Activated T-helper 1 cell treated with anti-CD3 and anti-CD28 coated beads, Interleukin-12 subunit alpha, Interleukin-12 subunit beta, Interleukin-2, Interleukin-4 antibody, amounts not matched to agents 30 ng/mL and 10 ng/mL and 1 ng/mL, durations not matched to agents 14 hours and 24 hours and 36 hours (primary cell): ENCODE measurements at places on chromosomes 7 and 10. TPM values are rescaled to one million over a fixed set of nuclear protein-coding genes. Genes with fewer than 3 reads are reported as not detected.

Gene CNTNAP2
- total RNA-seq: not detected in 2 replicates

Gene TFEC
- total RNA-seq: not detected in 2 replicates

Gene BTBD16
- total RNA-seq: not detected in 2 replicates

Gene NPFFR1
- total RNA-seq: not detected in 2 replicates

GRCh38 chr10:33674986-33675599 lies 340.6 kb upstream of the NRP1 start:
- DNase-seq: no peak

DNA sequence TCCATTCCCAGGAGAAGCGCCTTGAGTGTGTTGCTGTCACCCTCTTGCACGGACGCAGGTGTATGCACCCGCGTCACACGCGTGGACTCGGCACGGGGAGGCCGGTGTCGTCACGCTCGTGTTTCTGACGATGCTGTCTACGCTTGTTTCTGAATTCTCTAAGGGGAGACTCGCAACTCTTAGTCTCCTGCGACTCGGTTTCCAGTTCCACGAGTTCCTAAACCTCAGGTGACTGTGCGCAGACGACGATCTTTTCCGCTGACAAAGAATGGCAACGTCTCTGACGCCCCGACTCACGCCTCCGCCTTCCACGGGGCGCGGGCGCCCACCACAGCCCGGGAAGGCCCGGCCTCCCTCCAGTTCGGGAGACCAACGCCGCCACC lies 579 bp downstream of the IDI1 start:
- DNase-seq: peak; percentile 54

DNA sequence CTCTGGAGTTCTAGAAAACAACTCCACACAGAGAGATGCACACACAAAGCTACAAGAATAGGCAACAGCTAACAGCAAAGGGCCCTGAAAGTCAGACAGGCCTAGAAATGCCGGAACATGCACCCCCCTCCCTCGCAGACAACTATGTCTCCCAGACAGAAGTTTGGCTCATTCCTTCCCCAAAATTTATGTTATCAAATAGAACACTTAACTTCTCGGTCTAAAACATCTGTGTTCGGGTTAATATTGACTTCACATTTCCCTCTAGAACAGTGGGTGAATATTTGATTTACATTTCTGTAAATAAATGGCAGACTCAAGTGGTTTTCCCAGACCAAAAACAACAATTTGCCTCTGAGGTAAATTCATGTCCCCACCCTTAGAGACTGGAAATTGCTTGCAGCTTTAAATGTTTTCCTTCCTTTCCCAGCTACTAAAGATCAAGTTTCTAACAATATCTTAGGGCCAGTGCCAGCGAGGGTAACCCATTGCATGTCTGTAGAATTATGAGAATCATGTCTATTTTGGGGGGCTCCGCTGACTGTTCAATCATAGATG lies 92.5 kb upstream of the INHBA start:
- DNase-seq: no peak

GRCh38 chr7:131424219-131424822 lies 96.6 kb downstream of the MKLN1 start:
- no peak for DNase-seq

DNA sequence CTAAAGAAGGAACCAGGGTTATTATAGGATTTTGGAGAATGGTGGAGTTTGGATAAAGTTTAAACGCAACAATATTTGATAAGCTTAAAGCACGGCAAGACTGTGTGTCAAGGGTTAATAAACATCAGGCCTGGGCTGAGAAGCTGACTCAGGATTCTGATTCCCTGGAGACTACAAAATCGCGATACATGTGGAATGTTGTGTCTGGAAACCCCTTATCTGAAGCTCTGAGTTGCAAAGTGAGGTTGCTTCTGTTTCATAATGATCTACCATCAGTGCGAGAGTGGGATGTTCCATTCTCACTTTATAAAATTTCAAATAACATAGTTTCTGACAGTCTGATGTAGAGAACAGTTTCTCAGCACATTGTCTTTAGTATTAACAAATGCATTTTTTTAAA lies 7.8 kb downstream of the C1GALT1 start:
- no peak for DNase-seq

DNA sequence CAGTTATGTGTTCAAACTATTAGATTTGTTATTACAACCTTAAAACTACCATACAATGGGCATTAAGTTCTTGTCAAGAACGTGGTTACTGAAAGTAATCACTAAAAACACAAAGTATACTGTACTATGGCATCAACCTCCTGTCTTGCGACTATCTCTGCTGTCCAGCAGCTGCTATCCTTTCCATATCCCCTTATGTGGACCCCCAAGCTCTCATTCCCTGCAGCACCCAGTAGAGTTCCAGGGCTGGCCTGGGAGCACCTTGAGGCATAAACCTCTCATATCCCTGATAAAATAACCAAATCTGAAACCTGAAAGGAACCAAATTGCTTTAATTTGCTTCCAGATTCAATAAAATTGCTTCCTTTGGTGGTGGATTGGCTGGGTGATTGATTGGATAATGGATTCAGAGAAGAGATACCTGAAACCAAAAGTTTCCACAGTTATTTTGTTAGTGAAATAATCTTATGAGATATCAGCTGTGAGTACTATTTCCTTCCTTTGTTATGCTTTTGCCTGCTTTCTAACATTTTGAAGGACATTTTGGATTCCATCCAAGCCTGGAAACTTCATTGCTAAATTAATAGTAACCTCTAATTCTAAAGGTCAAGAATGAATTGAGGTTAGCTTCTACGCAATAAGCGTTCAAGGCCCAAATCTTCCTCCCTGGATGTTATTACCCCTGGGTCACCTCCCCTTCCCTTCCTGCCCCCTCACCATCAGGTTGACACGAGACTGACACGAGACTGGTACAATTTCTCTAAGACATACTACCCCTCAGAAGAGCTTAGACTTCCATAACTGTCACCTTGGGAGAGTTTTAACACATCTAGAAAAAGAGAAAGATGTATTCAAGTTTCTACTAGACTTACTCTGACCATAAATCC lies 48.8 kb downstream of the RELN start:
- no peak for DNase-seq
